ENCODE measurements at places on chromosomes 11 and 22. TPM values are rescaled to one million over a fixed set of nuclear protein-coding genes. Genes with fewer than 3 reads are reported as not detected.

GRCh38 chr11:95247127-95247684 lies 16.2 kb upstream of the SESN3 start:
- no peak for DNase-seq

DNA sequence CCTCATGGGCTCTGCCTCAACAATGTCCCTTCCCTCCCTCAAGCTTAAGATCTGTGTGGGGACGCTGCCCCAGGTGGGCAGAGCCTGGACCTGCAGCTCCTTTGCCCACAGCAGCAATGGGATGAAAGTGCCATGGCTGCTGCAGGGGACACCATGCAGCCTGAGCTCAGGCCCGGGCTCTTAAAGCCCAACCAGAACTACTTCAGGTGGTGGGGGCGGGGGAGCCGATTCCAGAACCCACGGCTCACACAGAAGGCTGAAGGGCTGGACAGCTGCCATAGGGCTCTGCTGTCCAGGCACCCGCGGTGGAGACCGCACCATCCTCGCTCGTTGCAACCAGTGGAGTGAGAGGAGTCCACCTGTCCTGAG lies 12.5 kb downstream of the CHID1 start:
- no peak for DNase-seq

Gene CD3G
- 141 TPM for total RNA-seq

Gene MMP8
- not detected for total RNA-seq

Gene OOSP1
- not detected for total RNA-seq

Gene SYT7
- not detected for total RNA-seq

Gene APOBEC3F
- 24.5 TPM for total RNA-seq

Data from activated CD4-positive, alpha-beta T cell treated with anti-CD3 and anti-CD28 coated beads for 36 hours (primary cell).